ENCODE measurements at places on chromosomes 12 and 14.

GRCh38 chr12:129844662-129845220, 59.1 kb downstream of the TMEM132D start:
- no peak for DNase-seq

DNA sequence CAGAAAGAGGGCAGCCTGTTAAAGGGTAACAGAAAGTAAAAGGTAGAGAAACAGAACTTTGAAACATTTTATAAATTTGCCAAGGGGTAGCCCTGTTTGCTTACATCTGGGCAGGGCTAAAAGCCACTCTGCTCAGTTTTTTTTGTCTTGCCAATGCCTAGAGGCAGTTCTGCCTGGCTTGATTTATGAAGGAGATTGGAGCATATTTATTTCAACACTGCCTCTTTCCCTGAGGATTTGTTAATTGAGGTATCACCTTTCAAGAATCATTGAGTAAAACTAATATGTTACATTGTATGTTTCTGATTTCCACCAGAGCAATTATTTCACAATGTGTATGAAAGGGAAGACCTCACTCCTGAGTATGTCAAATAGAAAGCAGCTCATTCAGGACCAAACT, 160.8 kb downstream of the GXYLT1 start:
- DNase-seq: no peak

GRCh38 chr12:109580272-109580671, 6.7 kb downstream of the MVK start:
- no peak for DNase-seq

DNA sequence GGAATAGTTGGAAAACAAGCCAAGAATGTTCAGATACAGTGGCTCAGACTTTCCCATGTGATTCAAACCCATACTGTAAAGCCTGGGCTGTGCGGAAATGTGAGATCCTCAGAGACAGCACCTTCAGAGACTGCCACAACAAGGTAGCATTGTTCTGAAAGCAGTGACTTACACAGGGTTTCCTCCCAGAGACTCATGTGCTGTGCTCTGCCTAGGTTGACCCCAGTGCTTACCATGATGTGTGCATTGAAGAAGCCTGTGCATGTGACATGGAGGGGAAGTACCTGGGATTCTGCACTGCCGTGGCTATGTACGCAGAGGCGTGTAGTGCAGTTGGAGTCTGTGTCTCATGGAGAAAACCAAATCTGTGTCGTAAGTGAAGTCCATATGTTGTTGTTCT, 219.4 kb downstream of the LRRK2 start:
- no peak for DNase-seq

GRCh38 chr14:104542871-104543830, 36.4 kb upstream of the C14orf180 start:
- DNase-seq: no peak

GRCh38 chr12:94621662-94622359, 28.5 kb downstream of the TMCC3 start:
- no peak for DNase-seq

DNA sequence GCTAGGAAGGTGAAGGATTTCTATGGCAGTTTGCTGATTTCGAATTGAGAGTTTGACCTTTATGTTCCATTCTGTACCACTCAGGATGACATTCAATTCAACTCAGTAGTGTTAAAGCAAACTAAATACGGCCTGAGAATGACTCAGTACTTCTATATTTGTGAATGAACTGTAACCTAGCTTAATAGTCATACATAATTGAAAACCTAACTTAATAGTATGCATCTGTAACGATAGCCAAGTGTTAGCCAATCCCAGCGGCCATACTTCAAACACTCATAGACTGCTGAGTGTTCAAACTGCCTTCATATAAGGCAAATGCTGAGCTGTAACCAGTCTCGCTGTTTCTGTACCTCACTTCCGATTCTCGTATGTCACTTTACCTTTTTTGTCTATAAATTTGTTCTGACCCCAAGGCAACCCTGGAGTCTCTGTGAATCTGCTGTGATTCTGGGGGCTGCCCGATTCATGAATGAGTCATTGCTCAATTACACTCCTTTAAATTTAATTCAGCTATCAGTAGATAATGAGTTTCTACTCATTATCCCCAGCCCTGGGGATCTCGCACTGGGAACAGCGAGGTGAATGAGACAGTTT, 98.5 kb upstream of the SLC24A4 start:
- DNase-seq: no peak

DNA sequence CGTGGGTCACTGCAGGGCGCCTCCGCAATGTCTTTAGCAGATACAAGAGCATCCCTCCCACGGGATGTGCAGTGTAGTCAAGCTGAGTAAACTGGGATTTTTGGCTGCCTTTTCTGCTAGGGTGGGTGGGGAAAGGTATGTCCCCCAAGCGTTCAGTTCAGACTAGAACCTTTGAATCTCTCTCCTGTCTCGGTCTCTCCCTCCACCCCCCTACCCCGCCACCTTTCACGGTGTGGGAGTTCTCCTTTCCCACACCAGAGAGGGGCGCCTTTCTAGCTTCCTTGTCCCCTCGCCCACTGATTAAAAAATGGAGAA, 525 bp upstream of the FAR2 start:
- no peak for DNase-seq

GRCh38 chr12:8648576-8649205, 13.9 kb downstream of the MFAP5 start:
- DNase-seq: no peak

GRCh38 chr12:92951006-92951405, 21.9 kb upstream of the EEA1 start:
- no peak for DNase-seq

DNA sequence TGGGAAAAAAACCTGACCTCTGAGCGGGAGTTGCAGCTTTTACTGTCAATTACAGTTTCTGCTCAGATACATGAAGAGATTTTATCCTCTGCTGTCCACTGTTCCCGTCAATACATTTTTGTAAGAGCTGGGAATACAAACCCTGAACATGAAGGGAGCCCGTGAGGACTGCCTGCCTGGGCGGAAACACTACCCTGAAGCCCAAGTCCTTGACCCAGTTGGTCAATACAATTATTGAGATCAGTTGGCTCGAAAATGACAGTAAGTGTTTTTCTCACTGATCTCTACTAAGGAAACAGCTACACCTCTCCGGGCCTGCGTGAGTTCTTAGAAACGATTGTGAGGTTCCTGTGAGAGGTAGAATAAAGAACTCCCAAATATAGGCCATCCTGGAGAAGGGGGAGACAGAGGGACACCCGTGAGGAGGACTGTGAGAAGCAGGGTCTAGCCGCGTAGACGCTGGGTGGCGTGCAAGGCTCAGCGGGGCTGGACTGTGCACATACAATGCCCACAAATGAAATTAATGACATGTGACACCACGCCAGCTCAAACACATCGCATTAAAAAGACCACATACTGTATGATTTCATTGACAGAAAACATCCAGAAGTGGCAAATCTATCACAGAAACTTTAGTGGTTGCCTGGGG, 509.5 kb downstream of the TMEM132D start:
- no peak for DNase-seq

GRCh38 chr12:26715232-26715631, 117.8 kb downstream of the ITPR2 start:
- no peak for DNase-seq

DNA sequence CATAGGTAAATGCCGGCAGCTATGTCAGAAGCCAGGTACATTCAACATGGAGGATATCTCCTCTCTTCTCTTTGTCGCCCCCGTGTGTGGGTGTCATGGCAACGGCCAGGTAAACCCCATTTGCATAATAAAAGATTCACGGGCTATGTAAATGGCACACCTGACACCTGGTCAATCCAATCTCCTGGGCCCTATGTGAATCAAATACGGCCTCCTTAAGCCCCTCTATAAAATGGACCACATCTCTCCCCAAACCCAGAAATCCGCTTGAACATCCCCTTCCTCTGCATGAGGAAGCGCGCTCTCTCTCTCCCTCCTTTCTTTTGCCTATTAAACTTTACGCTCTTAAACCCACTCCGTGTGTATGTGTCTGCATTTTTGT, 363.7 kb downstream of the SOX5 start:
- no peak for DNase-seq

DNA sequence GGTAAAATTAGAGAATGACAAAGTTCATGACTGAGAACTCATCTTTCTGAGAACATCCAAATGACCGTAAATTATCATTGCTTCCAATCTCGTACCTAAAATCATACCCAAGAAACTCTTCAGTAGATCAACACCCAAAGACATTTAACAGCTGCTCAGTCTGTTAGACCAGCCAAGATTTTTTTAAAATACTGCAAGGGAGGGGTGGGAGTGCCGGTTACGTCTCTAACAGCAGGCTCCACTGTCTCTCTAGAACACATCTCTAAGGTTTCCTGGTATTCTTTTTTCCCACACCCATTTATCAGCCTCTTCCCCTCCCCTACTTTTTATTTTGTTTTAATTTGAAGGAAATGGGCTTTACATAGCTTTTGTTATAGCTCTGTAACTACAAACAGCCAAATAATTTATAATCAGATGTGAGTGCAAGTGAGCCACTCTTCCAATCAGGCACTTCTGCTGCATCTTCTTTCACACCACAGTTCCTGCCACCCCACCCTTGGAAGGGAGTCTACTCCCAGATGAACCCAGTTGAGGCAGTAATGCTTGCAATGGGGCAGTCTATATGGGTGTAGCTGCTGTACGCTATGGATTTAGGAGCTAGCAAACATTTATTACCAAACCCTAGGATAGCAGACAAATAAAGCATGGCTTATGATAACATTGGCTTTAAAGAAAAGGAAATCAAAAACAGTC, 21.9 kb downstream of the PTPRB start:
- DNase-seq: no peak

GRCh38 chr12:127416796-127417195, 850.2 kb upstream of the TMEM132C start:
- no peak for DNase-seq

GRCh38 chr14:73142216-73142615, 5.9 kb downstream of the PSEN1 start:
- DNase-seq: no peak

DNA sequence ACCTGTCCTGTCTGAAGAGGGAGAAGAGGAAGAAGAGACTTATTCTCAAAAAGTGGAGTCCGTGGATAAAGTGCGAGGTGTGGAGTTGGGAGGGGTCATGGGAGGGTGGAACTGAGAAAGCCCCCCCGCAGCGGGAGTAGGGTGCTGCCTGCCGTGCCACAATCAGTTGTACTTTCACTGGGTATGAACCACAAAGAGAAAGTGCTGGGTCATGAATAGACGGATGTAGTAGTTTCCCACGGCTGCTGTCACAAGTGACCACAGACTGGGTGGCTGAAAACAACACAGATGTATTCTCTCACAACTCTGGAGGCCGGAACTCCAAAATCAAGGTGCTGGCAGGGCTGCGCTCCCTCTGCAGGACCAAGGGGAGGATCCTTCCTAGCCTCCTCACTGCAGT, 5.5 kb downstream of the DNAH10 start:
- no peak for DNase-seq

DNA sequence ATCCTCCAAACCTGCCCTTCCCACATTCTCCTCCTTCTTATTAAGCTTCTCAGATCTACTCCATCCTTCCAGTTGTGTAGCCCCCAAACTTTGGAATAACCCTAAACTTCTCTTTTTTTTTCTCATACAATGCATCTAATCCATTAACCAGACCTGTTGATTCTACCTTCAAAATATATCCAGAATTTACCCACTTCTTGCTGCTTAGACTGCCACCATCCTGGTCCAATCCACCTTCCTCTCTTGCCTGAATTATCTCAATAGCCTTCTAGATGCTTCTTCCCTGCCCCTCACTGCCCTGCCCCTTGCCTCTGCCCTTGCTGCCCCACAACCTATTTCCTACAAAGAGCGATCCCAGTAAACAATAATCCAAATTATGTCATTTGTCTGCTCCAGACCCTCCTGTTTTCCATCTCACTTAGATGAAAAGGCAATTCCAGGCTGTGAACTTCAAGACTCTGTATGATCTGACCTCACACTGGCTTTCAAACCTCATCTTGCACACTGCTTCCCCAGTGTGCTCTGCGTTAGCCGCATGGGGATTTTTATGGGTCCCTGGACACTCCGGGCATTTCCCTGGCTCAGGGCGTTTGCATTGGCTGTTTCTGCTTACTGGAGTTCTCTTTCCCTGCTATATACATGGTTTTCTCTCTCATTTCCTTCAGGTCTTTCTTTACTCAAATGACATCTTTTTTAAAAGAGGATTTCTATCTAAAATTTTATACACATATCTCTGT, 42.6 kb upstream of the HIF1A start:
- no peak for DNase-seq

- peak; percentile 19 for DNase-seq
Observed at GRCh38 chr12:122489038-122489437, 11.7 kb downstream of the ZCCHC8 start.

GRCh38 chr14:63155511-63156185, 48.6 kb upstream of the RHOJ start:
- DNase-seq: no peak

DNA sequence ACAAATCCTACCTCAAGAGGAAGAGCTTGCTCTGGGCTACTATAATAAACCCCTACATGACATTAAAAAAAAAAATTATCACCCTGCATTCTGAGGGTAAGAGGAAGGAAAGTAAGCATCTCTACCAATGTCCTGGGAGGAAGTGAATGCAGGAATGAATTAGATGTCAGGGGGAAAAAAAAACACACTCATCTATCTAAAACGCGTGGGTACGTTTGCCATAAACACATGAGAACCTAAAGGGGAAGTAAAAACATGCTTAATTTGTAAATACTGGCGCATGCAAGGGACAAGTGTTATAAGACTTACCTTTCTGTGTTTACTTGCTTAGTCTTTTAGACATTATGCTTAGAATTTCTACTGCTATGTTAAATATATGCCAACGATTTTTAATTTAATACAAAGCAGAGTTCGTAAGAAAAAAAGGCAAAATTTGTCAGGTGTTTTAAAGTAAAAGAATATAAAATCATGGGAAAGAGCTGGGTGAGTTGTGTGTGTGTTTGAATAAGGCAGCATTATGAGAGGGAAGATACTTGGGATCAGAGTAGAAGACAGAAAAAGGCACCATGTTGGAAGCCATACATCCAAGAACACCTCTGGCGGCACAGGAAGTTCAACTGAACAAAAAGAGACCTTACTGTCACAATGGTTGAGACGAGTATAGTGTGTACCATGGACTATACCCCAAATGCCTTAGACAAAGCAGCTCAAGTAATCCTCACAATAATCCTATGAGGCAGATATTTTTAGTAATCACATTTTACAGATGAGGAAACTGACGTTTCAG, 1.5 kb downstream of the TMED8 start:
- no peak for DNase-seq

GRCh38 chr14:37655418-37655817, 60.0 kb downstream of the TTC6 start:
- no peak for DNase-seq

DNA sequence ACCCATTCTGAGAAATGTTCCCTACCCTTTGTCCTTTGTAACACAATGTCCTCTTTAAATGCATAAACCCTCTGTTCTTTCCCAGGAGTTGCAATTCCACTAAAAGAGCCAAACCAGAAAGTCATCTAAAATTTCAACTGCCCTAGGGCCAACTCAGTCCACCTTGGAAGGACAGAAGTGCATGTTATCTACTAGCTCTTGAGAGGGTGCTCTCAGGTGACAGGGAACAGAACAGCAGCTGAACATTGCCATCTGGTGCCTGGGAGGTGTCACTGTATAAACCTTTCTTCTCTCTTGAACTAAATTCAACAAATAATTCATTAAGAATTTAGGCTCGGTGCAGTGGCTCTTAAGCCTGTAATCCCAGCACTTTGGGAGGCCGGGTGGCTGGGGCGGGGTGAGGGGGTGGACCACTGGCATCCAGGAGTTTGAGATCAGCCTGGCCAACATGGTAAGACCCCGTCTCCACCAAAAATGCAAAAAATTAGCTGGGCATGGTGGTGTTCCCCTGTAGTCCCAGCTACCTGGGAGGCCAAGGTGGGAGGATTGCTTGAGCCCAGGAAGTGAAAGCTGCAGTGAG, 10.3 kb upstream of the FERMT2 start:
- peak; percentile 41 for DNase-seq

Data from HuH-7.5 (cell line).